ENCODE measurements at places on chromosomes 5 and 9.

GRCh38 chr5:158116965-158117364 lies 258.0 kb upstream of the CLINT1 start:
- no peak for DNase-seq

GRCh38 chr9:100287186-100287585 lies 65.6 kb downstream of the TEX10 start:
- DNase-seq = no peak

DNA sequence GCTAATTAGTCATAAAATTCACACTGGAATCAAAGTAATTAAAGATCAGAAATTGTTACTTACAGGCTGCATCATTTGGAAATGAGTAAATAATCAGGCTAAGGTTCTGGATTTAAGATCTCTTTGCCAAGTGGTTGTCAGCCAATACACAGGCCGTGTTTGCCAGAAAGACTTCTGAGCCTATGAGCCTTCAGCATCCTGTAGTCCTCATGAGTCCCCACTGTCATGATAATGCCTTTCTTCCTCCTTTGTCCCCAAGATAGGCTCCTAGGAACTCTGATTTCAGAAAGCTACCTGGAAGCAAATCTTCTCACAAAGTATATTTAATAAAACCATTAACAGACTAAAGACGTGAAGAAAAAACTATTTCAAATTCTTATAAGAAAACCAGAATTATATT lies 810.5 kb downstream of the DNAH5 start:
- no peak for DNase-seq

- no peak for DNase-seq
These were observed 117.4 kb downstream of the CCDC171 start for GRCh38 chr9:15670246-15670645.

DNA sequence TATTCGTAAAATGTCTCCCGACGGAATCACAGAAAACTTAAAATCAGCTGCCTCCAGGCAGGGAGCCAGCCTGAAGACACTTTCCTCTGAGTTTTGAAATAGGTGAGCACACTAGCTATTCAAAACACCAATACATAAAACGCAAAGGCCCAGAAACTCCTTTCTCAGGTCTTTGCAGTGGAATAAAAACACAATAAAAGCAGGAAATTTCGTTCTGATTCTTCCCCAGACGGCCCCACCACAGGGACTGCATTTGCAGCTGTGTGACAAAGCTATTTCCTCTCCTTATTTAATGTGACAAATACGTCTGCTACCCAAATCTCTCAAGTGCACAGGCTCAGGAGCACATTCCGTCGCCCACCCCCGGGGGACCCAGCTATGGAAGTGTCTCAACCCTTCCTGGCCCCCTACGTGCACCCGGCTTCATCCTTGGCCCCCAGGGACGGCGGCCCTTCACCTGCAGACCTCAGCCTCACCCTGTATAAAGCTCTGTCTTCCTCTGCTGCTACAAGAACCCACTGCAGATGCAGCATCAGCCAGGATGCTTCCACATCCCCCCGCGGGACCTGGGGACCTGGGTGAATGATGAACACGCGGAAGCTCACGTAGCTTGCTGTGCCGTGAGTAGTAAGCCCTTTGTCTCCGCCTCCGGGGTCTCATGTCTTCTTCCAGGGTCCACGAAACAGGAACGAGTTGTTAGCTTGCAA lies 24.9 kb downstream of the AHRR start:
- no peak for DNase-seq

- DNase-seq = peak; percentile 87
These were observed 10.9 kb upstream of the ARHGEF28 start for GRCh38 chr5:73615085-73615484.

DNA sequence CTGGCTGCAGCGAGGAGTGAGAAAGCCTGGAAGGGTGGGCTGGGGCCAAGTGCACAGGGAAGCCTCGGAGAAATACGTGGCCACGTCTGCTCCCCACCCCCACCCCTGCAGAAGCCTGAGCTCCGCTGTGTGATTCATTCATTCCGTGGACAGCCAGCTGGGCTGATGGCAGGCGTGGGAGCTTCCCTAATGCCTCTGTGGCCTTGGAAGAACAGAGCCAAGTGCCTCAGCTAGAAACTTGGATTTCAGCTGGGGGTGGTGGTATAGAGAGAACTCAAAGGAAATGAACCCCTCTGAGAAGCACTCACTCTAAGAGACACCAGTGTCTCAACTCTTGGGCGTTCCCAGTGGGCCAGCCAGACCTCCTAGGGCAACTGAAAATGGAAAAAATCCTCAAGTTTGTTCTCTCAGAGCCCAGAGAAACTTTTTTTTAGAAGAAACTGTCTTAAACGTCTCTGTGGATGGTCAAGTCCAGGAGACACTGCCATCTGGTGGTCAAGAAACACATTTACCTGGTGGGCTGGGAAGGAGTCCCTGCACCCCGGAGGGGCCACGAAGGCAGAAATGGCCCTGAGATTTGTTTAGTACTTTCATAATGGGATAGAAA lies 18.0 kb downstream of the ATOX1 start:
- DNase-seq = peak; percentile 49

GRCh38 chr5:39616131-39616530 lies 191.4 kb upstream of the DAB2 start:
- DNase-seq = no peak

DNA sequence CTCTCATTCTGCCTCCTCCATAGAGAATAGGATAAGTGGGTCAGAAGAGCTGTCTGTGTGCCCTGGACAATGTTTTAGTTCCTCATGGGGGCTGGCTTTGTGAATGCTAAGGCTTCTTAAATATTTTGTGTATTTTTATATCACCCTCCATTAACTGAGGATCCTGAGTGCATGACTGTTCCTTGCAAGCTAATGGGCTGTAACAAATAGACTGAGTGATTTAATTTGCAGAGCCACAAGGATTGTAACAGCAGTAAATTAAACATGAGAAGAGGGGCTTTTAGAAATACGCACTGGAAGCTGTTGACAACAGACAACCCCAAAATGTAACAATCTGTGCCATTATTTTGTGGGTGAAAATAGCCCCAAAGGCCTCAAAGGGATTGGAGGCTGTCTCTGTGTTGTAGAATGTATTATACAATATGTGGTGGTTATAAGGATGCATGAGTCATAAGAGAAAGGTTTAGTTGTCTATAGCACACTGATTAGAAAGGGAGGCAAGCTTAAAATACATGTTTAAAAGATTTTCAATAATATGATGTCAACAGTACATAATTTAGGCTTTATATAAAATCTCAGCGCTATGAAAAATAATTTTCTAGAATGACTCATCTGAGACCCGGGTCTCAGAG lies 152.7 kb upstream of the ACTBL2 start:
- DNase-seq = no peak

- DNase-seq = no peak
These were observed 33.2 kb downstream of the F2RL2 start for GRCh38 chr5:76590027-76590426.

- DNase-seq = peak; percentile 59
These were observed 16.0 kb downstream of the SLC22A5 start for GRCh38 chr5:132385326-132386105.

DNA sequence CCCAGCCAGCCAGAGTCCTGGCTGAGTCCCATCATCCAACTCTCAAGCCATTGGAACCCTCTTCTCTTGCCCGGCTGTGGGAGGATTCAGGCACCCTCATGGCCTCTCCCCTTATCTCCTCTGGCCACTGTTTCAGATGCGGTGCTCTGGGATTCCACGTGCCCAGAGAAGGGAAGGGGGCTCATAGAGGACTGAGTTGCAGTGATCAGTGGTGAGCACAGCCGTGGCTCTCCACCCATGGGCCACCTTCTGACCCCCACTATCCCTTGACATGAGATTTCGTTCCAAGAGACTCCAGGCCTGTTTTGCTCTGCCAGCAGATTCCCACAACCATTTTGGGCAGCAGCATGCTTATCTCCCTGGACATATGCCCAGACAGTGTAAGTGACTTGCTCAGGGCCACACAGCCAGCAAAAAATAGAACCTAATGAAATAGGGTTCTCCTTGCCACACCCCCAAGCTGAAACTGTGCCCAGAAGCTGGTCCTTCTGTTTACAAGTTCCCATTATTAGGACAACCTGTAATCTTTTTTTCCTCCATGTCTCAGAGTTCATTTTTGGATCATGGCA lies 2.7 kb downstream of the GPX3 start:
- peak; percentile 3 for DNase-seq

DNA sequence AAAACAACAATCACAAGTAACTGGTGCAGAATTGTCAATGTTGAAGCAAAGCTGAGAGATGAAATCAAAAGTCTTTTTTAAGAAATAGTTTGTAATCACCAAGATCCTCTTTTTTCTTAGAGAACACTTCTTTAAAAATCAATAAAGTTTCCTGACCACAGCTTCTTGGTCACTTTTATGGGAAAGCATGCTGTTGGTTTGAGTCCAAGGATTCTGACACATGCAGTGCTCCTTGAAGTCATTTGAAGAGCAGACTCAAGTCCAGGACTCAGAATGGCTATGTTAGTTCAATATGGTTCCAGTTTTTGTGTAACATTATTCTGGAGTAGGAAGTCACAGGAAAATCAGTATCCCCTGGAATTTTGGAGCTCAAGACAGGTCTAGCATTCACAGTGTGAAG lies 480.6 kb downstream of the NR2F1-AS1 start:
- no peak for DNase-seq

DNA sequence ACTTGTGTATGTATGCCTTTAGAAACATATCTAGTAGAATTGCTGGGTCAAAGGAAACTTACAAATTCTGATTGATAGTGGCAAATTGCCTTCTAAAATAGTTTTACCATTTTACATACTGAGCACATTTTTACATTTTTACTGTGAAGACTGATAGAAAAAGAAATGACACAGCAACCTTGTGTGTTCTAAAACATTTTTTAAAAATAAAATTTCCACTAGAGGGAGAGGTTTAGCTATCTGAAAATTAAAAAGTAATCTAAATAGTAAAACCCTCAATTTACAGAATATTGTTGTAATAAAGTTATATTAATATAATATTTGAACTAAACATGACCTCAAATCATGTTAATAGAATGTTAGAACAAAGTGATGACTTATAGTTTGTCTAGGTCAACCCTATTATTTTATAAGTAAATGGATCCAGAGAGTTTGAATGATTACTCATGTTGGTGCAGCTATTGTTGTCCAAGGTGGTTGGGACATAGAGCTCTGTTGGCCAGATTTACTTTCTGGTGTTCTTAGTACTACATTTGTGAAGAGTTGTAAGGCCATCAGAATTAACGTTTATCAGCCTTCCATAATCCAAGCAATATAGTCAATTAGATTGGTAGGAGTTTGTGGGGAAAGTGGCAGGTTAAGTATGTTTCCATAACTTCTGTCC lies 17.2 kb downstream of the CENPP start:
- no peak for DNase-seq

- DNase-seq = no peak
These were observed 170.7 kb upstream of the IRX1 start for GRCh38 chr5:3424946-3425345.

DNA sequence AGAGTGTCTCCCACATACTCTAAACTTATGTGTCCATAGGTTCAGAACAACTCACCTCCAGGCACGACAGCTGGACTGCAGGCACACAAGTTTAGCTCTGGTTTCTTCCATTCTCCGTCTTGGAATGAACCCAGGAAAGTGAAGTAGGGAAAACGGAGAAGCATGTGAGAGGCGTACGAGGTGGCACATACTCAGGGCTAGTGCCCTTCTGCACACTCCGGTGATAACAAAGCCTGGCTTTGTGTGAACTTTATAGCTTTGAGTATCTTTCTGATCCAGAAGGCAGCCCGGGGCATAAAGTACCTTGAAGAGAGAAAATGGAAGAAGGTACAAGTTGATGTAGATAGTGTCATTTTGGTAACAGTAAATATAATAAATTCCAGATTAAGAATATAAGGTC lies 11.1 kb upstream of the HTR4 start:
- no peak for DNase-seq

GRCh38 chr5:111556501-111556900 lies 44.2 kb upstream of the STARD4 start:
- no peak for DNase-seq

DNA sequence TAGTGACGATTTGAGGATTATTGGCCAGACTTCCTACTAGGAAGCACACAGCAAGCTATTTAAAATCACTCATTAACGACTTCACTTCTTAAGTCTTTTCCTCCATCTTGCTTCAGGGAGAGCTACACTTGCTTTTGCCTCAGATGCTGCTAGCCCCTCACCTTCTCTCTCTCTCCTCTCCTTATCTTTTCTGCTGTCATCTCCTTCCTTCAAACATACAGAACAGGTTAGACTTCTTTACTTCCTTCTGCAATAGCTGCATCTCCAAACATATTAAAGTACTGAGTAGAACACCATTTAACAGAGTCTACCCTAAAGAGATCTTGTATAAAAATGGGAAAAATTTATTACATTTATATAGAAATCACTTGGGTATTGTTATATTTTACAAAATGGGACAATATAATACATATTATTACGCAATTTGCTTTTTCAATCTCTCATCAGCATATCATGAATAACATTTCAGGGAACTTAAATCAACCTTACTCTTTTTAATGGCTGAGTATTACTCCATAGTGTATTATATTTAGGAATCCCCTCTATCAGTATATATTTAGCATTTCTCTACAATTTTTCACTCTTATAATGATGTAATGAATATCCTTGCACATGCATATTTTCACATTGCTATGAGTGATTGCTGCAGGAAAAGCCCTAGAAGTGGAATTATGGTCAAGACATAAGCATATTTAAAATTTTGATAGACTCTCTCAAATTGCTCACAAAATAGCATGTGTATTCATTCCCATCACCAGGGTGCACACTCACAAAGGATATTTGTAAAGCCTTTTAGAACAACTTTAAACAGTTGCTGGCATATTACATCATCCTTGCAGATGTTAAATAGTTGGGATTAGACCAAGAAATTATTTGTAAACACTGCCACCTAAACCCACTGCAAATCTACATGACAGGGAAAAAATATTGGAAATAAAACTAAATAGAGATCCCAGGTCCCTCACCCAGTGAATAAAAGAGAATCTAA lies 164.5 kb upstream of the NFIB start:
- no peak for DNase-seq
